ENCODE measurements at places on chromosomes 3 and 15.

DNA sequence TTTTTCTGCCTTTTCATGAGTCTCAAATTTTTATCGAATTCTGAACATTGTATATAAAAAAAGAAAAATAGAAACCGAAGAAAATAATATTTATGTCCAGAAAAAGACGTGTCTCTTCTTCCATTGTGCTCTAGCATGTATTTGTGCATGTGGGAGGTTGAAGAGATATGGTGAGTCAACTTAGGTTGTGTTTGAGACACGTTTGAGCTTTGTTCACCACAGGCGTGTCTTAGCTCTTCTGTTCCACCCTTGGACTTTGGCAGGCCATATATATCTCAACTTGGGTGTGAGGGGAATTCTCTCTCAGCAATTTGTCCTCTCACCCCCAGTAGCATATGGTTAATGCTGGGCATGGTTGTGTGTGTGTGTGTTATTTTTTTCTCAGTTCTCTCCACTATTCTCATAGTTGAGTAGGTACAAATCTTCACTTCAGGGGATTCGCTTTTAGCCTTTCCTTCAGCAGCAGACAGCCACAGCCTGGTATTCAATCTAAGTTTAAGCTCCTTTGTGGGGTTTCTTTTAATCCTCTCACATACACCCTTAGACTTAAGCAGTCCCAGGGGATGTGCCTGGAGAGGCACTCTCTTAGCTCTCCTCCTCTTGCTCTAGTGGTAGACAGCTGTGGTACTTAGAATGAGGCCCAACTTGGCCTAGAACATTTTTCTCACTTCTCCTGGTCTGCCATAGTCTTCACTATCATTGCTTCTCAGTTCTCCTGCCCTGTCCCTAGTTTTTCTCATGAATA, 286.5 kb upstream of the RBMS3 start:
- no peak for DNase-seq

DNA sequence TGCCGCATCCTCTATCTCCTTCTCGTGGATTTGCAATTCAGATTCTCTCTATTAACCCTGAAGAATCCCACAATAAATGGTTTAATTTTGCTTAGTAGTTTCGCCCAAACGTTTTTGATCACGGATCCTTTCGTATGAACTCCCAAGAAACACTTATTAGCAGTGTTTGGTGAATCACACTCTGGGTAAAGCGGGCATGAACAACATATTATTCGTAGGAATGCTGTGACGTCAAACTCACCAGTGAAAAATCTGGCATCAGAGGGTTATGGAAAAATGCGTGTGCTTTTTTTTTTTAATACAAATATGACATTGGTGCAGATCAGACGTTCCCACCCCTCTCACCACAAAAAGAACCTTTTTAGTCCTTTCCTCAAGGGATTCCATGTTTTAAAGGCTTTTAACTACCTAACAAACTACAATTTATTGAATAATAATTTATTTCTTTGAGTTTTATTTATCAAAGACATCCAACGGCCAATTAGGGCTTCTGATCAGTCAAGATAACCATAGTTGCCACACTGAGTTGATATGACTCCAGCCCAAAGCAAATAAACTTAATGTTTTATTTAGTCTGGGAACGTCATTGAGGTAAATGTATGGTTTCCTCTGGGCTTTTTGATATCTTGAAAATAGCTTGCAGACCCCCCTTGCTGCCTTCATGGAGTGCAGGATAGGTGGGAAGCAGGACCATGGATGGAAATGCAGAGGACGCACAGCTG, 45.5 kb upstream of the CGNL1 start:
- DNase-seq, result no peak

- peak; percentile 50 for DNase-seq
Observed at GRCh38 chr3:16513141-16514020, at the start of gene RFTN1. RFTN1 (minus strand) TSS chr3:16513699; CDS start chr3:16493869, 19,830 bp downstream.

- DNase-seq, result no peak
Observed at GRCh38 chr3:197562398-197563251, 6.9 kb upstream of the BDH1 start.

- no peak for DNase-seq
Observed at GRCh38 chr3:41424543-41425300, 225.4 kb downstream of the CTNNB1 start.

GRCh38 chr15:21268436-21268940, 171.8 kb downstream of the POTEB3 start:
- DNase-seq, result no peak

DNA sequence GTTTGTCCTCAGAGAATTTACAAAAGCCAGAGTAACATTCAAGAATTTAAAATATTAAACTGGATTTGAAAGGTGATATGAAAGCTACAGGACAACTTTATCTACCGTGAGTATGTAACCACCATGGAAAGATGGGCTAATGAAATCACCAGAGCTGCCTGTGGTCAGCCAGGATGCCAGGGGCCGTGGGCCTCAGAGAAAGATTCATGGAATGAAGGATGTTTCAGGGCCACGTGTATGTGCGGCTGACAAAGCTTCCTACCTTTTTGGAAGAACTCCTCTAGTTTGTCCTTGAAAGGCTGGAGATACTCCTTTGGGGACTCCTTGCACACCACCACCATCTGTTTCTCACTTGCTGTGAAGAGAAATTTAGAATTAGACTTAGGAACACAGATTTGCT, 138.9 kb downstream of the GREM1 start:
- DNase-seq, result no peak

GRCh38 chr3:5675319-5675718, 487.8 kb downstream of the EDEM1 start:
- no peak for DNase-seq

- DNase-seq, result peak; percentile 37
Observed at GRCh38 chr15:73851689-73852088, 21.7 kb upstream of the TBC1D21 start.

- DNase-seq, result no peak
Observed at GRCh38 chr3:192422997-192423342, 304.4 kb downstream of the FGF12 start.

DNA sequence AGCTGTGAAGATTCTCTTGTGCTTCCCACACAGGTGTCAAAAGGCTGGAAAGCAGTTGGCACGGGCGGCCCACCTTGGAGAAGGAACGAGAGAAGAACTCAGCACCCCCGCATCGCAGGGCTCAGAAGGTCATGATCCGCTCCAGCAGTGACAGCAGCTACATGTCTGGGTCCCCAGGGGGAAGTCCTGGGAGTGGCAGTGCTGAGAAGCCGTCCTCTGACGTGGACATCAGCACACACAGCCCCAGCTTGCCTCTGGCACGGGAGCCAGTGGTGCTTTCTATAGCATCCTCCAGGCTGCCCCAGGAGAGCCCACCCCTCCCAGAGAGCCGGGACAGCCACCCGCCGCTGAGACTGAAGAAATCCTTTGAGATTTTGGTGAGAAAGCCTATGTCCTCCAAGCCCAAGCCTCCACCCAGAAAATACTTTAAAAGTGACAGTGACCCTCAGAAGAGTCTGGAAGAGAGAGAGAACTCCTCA, 31.4 kb downstream of the STARD5 start:
- DNase-seq, result peak; percentile 39

GRCh38 chr15:83653639-83654378, at the start of gene ADAMTSL3:
ADAMTSL3 (plus strand) TSS chr15:83654123; CDS start chr15:83655762, 1,639 bp downstream.
- DNase-seq, result no peak

DNA sequence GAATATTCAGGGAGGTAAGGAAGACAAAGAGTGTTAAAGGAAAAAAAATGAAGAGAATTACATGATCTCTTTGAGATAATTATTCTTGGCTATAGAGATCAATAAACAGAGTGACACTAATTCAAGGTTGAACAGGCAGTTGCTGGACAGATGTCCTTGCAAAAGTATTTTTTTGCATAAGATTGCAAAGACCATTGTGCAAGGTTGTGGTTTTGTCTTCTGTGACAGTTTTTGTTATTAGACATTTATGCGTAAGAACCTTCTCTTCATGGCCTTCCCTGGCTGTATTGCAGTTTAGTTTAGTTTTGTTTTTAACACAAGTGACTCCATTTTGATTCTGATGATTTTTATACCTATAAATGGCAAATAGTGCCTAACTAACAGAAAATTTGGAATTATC, 682.8 kb upstream of the ARPP21 start:
- no peak for DNase-seq

DNA sequence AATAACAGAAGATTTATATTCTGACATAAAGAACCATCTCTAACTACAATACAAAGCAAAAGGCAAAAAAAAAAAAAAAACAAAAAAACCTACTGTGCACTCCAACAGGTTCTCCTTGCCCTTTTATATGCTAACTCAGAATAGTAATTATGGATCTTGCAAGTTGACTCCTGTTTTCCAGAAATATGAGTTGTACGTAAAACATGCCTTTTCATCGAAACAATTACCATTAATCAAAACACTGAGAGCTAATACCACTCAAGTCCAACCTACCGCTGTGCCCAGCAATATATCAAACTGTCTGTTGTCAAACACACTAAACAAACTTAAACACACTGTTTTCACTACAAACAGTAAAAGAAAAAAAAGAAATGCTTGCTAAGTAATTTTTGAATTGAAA, 389.8 kb downstream of the TBC1D5 start:
- no peak for DNase-seq

DNA sequence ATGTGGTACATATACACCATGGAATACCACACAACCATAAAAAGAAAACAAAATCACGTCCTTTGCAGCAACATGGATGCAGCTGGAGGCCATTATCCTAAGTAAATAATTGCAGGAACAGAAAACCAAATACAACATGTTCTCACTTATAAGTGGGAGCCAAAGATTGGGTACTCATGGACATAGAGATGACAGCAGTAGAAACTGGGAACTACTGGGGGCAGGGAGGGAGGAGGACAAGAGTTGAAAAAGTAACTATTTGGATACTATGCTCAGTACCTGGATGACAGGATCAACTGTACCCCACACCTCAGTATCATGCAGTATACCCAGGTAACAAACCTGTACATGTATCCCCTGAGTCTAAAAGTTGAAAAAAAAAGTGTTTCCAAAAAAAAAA, 23.2 kb upstream of the ATOSA start:
- no peak for DNase-seq

DNA sequence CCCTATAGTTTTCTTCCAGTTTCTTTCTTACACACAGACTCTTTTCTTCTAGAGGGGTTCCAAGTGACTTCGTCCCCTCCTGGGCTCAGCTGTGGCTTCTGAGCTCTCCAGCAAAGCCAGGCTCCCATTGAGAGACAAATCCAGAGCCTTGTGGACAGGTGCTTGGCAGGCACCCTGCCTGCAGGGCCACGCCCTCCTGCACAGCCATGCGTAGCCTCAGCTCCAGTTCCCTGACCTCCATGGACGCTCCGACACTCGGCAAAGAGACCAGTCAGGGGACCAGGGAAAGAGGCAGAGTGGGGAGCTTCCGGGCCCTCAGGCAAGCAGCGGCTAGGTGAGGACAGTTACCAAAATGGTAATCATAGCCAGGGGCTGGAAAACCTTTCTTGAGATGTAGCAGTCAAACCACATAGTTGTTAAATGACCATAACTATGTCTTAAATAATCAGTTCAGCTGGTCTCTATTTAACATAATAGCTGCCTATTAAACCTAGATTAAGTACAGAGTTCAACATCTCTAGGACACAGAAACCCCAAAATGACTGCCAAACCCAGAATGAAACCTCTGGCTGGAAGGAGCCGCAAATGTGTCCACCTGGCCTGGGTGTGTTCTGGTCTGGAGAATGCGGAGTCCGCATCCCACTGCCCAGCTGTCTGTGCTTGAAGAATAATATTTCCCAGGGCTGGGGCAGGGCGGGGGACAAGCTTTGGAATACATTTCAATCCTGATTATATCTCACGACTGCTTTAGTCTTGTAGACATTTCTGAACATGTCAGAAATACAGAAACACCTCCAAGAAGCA, 69.3 kb upstream of the RGMA start:
- no peak for DNase-seq

- no peak for DNase-seq
Observed at GRCh38 chr3:193868590-193868989, 267.4 kb upstream of the HES1 start.

GRCh38 chr3:17243621-17244020, 358.9 kb downstream of the PLCL2 start:
- no peak for DNase-seq

DNA sequence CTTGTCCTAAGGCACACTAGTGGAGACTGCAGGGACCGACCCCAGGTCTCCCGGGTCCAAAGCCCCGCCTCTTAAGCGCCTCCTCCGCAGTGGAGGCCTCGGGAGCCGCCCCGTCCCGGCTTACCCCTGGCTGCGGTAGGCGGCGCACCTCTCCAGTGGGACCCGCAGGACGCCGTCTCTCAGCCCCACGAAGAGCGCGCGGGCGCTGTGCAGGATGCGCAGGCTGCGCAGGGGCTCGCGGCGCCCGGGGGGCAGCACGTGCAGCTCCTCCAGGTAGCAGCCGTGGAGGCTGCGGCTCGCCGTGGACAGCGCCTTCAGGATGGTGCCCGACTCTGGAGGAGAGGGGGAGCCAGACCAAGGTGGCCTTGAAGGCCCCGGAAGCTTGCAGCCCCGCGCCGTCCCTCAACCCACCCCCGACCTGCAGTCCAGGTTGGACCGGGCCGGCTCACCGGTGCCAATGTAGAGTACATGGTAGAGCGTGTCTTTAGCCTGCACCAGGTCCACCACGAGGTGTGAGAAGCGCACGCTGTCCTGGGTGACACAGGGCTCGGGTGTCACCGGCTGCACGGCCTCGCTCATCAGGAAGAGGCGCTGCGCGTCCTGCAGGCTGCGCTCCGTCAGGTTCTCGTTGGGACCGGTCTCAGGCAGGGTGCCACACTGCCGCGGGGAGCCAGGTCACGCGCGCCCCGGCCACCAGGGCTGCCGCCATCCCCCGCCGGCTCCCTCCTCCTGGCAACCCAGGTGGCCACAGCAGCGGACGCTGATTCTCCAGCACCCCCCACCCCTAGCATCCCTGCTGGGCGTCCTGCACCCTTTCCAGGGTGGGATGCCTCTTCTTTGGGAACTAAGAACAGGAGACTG, 105.5 kb downstream of the SEMA5B start:
- DNase-seq, result peak; percentile 7

DNA sequence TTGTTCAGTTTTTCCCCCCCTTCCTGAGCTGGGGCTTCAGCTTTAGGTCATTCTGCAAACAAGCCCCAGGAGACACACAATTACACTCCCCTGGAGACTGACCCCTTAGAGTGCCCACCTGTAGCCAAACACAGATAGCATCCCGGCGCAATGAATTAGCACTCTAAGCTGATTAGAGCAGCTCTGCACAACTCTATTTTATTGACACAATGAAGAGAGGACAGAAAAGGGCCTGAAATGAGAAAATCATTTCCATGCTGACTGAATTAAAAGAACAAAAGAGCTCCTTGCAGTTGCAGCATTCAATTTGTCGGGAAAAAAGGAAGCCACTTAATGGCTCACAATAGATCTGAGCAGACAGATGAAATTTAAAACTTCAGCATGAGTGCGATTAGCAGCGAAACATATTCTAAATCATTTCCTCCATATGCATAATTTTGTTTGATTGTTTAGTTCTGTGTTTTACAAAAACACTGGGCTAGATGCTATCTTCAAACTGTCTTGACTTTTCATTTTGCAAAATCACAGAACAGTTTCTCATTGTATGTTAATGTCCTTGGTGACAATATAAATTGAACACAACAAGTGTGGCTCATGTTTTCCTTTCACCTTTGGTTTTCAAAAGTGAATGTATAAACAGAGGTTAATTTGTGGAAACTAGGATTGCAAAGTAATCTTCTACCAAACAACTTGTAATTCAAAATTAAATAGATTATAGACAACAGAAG, 308.6 kb downstream of the MECOM start:
- no peak for DNase-seq

GRCh38 chr15:55823699-55824340, 80.9 kb upstream of the PRTG start:
- no peak for DNase-seq

All from activated naive CD4-positive, alpha-beta T cell treated with Interleukin-2 at 50 U/mL for 16 hours (primary cell).